ENCODE measurements at places on chromosomes 7 and 10.

- DNase-seq = no peak
These were observed 1.1 kb downstream of the DENND2A start for GRCh38 chr7:140639366-140640053.

DNA sequence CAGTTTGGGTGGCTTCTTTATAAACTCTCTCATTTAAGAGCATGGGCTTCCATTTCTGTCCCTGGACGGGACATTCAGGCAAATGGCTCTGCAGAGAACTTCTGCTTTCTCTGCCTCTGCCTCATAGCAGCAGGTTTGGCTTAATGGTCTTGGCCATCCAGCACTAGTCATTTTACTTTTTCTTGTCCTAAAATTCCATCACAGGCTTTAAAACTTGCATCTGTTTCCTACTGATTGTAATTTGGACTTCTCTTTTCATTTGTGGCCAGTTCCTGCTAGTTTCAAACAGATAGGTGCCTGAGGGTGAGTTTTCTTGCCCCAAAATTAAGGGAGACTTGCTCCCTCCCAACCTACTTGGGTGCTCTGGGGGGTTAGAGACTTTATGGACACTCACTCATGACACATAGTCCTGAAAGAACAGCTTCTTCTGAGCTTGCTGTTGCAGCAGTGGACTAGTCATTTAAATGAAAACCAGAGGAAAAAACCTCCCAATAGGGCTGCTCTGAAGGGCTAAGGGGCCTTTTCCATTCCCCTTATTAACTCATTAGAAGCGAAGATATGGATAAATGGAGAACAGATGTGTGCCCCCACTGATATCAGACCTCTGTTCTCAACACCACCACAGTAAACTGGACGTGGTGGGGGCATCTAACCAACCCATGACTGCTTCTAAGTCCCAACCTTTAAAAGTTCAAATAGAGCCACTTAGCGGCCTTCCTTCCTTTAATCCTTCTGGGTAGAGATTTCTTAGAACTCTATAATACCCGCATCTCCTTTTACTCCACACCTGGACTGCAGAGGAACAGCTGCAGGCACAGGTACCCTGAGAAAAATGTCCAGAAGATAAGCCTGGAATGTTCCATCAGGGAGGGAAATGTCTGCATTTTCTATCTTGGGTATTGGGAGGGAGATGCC is 38.8 kb downstream of the SVOPL start:
- no peak for DNase-seq

- DNase-seq = no peak
These were observed 149.3 kb upstream of the IMMP2L start for GRCh38 chr7:111711426-111712065.

DNA sequence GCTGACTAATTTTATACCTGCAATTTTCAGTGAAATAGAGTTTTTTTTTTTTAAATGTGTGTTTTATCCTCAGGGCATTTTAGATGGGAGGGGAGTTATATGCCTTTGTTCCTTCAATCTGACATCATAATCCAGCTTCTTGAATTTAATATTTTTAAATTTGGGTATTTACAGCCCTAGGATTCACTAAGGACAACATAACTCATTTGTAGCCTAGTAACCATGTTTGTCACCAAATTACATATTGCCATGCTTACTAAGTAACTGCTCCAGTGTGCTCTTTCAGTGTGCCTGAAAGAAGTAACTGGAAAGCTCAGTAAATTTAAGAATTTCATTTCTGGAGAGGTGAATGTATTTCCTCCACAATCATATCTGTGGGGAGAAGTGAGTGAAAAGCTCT is 56.8 kb upstream of the DGKB start:
- DNase-seq = no peak

DNA sequence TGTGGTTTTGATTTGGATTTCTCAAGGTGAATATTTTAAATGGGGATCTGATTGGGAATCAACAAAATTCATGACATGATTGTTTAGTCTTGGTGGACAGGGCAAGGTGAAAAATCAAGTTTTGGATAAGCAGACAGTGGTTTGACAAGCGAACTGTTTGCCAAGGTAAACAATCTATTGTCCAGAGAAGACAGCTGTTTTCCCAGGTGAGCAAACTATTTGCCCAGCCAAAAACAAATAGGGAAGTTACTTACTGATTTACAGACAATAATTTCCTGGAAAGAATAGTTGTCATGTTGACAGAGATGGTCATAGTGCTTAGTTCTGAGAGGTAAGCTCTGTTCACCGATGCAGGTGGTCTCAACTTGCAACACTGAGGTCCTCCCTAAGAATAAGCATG is 94.0 kb upstream of the STEAP1B start:
- DNase-seq = no peak

GRCh38 chr7:105822806-105823205 is 53.6 kb downstream of the ATXN7L1 start:
- no peak for DNase-seq

DNA sequence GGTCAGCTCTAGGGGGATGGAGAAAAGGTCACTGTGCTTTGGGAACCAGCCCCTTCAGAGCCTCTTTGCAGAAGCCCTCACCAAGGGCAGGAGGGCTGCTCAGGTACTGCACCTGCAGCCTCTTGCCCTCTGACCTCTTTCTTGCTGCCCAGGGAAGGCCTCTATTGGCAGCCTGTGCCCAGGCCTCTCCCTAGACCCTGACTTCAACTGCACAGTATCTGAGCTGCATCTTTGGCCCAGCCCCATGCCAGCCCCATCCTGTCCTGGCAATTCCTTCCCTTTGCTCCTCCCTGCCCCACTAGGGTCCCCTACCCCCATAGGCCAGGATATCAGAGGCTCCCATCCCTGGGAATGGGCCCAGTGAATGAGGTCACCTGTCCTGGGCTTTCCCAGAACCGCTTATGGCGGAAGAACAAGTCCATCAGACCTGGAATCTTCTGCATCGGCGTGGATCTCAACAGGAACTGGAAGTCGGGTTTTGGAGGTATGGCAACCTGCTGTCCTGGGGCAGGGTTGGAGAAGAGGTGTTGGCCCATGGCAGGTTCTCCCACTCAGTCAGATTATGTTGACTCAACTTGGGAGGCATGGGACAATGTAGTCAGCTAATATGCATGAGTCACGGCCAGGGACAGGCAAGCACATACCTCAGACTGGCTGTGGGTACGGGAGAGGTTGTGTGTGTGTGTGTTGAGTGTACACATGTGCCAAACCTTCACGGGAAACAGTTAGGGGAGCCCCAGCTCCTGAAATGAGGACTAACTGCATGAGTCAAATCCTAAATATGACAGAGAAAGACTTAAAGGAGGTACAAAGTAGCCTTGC is 17.1 kb upstream of the CPA1 start:
- no peak for DNase-seq
